ENCODE measurements at places on chromosomes 12 and 14.
A peak's percentile ranks its signal among the peaks of the same experiment; 100 is the strongest.

DNA sequence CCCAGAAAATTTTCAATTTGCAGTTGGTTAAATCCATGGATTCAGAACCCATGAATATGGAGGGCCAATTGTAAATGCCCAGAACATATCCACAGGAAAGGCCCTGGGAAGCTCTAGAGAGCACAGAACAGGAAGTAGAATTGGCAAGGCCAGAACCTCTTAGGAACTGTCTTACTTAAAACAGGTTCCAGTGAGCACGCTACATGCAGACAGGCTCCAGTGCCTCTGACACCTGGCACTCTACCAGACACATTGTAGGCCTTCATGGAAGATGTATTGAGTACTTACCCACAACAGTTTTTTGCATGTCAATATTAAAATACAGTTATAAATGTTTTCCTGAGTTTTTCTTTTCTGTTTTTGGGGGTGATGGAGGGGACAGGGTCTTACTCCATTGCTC lies 188.2 kb upstream of the FRMD6 start:
- DNase-seq, result no peak

DNA sequence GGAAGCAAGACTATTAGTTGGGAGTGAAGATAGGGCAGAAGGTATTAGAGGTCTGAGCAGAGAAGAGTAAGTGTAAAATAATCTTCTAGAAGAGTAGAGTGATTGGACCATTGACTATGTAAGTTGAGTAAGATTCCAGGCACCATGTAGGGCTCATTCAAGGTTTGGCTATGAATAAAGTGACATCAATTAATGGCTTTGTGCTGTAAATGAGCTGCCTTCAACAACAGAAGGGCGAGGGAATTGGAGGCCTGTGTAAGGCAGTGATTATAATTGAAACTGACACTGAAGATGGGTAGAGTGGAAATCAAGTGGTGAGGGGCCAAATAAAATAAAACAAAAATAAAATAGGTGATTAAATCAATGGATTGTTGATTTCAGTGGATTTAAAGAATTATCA lies 26.4 kb downstream of the PTPRQ start:
- no peak for DNase-seq

DNA sequence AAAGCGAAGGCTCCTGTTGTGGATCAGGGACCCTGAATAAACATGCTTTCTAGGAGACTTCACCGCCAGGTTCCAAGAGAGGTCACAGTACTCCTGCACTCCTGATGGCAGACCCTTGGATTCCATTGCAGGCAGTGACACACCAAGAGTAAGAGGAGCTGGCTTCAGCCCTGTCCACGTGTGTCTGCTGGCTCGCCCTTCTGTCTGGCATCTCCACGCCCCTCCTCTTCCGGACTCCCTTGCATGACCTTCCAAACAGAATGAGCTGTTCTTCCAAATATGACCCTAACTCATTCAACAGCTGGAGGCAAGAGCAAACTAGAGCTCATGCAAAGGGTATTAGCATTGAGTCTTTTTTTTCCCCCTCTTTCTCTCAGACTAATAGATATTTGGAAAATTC lies 233.0 kb upstream of the PLEKHG7 start:
- DNase-seq, result no peak

DNA sequence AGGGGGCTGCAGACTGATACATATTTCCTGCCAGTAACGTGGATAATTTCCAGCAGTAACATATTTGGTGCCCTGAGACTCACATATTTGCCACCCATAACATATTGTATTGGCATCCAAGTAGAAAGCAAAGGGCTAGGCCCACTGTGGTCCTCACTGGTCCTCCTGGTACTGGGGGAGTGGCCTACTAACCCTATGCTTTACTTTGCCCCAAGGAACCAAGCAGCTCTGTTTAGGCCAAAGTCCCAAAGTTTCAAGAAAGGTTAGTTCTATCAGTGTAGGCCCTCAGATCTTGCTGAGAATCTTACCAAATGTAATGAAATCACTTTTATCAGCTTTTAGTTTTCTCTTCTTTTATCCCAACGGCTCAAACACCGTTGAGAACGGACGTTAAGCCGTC lies 35.4 kb upstream of the NAP1L1 start:
- no peak for DNase-seq

DNA sequence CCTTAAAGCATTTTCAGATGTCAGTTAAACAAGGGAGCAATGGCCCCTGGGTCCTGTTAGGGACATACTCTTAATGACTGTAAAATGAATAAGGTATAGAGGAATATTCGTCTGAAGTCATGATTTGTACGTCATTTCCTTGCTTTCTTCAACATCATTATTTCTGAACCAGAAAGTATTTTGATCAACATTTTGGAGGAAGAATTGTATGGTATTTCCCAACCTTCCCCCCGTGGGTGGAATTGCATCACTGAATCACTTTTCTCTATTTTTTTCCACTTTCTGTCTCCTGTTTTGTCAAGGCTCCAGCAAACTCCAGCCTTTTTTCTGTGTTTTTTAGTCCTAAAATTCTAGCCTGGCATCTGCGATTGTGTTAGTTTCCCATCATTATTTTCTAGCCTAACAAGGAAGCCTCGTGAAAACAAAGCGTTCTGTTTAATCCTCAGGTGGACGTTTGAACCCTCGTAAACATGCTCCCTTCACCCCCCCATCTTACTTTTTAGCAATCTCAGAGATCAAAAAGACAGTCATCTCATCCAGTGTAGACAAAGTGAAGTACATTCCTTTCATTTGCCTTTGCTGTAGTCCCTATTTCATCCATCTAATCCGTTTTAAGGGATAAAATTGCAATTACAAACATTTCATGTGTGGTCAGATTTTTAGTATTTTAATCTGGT lies 62.3 kb downstream of the ETV6 start:
- no peak for DNase-seq

GRCh38 chr14:100783630-100784370 lies 42.1 kb upstream of the MEG3 start:
- DNase-seq, result no peak

GRCh38 chr12:18457362-18457761 lies 196.0 kb downstream of the PIK3C2G start:
- DNase-seq, result no peak

DNA sequence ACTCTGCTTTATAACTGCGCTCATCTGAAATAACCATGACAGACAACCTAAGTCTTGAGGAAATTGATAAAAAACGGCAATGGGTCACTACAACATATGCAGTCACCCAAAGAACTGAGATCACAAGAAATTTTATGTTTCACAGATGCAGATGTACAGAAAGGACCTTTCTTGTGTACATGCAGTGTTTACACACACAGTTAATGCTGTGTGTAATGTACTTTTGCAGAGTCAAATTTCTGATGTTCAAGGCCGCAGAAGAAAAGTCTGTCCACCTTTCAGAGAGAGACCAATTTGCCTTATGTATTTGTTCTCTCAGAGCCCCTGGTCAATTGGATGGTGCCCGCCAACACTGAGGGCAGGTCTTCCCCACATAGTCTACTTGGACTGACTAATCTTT lies 23.0 kb upstream of the TBK1 start:
- DNase-seq, result no peak

DNA sequence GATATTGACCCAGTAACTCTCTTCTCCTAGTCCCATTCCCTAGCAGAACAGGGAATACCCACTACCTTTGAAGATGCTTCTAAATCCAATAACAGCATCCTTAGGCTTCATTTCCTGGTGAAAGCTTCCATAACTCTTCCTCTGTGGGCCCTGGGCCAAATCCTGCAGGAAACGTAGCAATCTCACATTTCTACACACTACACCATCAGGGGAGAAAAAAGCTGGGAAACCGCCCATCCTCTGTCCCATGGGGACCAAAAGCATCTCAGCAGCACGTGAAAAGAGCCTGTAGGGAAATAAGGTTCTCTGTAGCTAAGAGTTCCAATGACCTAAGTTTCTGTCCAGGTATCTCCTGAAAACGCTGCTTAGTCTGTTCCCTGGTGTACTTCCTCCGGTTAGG lies 340.2 kb downstream of the DPF3 start:
- no peak for DNase-seq

GRCh38 chr14:32468955-32469354 lies 139.9 kb downstream of the AKAP6 start:
- no peak for DNase-seq

- DNase-seq, result no peak
These were observed 5.4 kb upstream of the PLBD1 start for GRCh38 chr12:14573118-14573517.

DNA sequence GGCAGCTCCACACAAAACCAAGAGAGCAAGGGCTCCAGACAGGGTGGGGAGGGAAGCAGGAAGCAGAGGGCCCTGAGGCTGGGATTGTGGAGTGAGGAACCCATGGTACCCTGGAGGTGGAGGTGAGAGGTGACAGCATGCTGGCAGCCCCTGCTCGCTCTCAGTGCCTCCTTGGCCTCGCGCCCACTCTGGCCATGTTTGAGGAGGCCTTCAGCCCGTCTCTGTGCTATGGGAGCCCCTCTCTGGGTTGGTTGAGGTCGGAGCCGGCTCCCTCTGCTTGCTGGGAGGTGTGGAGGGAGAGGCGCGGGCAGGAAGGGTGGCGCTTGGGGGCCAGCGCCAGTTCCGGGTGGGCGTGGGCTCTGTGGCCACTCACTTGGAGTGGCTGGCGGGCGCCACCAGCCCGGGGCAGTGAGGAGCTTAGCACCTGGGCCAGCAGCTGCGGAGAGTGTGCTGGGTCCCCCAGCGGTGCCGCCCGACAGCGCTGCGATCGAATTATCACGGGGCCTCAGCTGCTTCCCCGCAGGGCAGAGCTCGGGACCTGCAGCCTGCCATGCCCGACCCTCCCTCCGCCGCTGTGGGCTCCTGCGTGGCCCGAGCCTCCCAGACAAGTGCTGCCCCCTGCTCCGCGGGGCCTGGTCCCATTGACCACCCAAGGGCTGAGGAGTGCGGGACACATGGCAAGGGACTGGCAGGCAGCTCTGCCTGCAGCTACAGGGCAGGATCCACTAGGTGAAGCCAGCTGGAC lies 196.0 kb downstream of the DACT1 start:
- DNase-seq, result no peak

DNA sequence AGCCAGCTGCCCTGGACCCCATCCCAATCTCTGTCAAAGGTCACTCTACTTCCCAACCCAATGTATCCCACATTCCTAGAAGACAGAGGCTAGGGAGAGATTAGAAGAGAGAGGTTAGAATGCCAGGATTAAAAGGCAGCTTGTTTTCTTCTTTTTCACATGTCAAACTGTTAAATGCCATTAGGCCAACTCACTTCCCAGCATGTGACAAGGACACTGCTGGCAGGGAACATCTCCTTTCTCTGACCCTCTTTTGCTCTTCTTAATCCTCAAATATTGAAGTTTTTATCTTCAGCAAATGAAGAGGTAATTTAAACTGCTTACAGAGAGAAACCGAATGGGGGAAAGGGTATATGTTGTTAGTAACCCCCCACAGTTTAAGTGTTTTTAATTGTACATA lies 89.1 kb downstream of the BBS10 start:
- DNase-seq, result no peak

- DNase-seq, result no peak
These were observed 13.1 kb downstream of the KRT83 start for GRCh38 chr12:52307836-52308805.

- no peak for DNase-seq
These were observed 76.3 kb downstream of the RIMBP2 start for GRCh38 chr12:130639476-130640424.

DNA sequence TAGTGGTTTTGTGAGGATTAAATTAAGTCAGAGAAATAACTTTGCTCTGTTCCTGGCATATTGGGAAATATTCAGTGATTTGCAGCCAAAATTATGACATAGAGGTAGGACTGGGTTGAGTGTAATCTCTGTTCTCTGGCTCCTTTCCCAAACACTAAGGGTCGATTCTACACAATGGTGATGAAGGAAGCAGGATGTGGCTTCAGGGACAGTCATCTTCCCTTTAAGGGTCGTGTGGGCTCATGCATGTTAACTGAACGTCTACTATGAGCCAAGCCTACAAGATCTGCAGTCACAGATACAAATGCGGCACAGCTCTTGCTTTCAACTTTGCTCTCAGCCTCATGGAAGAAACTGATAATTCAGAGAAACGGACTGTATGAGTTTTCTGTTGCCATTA lies 381.6 kb downstream of the VRK1 start:
- no peak for DNase-seq

DNA sequence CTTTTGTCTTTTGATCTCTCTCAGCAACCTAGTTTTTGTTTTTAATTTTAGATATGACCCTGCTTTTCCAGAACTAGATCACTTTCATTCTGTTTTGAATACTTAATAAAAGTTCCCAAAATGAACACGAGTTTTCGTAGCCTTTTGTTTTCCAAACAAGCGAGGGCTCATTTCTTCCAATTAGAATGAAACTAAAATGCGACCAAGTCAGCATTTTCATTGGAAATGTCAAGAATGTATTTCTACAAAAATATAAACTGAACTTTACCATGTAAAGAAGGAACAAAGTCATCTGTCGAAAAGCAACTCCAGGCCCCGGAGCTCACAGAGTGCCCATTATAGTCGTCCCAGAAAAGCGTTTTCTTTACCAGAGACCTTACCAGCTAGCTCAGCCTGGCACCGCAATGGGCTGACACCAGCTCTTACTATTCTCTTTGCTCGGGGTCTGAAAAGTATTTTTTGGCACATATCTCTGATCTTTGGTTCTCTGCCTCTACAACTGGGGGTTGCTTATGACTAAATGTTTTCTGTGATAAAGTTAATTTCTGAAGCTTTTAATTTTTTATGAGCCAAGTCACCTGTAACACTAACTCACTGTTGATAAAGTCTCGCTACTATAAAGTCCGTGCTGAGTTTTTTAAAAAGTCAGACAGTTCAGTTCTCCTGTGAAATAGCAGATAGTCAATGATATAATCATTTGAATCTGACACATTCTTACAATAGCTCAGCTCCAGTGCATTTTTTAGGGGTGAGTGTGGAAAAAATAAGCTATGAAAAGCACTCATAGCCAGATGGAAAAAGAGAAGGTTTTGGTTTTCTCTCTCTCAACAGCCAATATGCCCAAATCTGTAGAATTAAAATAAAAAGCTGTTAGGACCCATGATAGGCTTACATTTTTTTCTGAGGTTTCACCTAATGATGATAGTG lies 43.4 kb downstream of the SAMD4A start:
- no peak for DNase-seq

- DNase-seq, result no peak
These were observed 1157.7 kb downstream of the BCL11B start for GRCh38 chr14:98114122-98114895.

- DNase-seq, result no peak
These were observed at the start of gene GPR162 for GRCh38 chr12:6821591-6822425. Gene GPR162, plus strand, starts transcription at chr12:6821821. Its CDS starts 2,078 bp downstream, at chr12:6823899.

DNA sequence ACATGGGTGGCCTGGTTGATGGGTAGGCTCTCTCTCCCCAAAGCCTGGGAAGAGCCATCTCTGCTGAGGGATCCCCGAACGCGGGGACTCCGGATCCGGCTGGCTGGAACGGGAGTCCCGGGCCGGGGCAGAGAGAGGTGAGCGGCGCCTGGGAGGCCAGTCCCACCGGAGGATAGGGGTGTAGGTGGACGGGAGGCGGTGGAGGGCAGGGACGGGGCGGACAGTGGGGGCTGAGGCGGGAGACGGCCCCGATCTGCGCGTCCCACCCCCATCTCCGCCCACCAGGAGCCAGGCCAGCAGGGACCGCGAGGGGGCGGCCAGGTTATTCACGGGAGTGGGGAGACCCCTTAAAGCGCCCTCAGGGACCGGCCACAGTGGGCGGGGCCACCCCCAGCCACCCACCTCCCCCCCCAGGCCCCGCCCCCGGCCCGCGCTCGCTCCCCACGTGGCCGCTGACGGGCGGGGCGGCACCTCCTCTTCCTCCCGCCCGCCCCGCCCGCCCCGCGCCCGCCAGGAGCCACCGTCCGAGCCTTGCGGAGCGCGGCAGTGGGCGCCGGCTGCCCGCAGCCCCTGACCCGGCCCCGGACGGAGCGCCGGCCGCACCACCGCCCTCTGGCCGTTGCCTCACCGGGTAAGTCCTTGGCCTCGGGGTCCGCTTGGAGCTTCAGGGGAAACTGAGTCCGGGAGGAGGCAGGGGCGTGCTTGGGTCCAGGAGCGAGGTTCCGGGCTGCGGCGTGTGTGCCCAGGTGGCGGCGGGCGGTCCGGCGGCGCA lies at the start of gene INF2:
Gene INF2, plus strand, starts transcription at position 510 of the 772 bp plus-strand sequence. CDS start 11,748 bp downstream, outside the sequence.
- DNase-seq, result peak; percentile 37
